ENCODE measurements at places on chromosomes 2 and 18.
A peak's percentile ranks its signal among the peaks of the same experiment; 100 is the strongest.

DNA sequence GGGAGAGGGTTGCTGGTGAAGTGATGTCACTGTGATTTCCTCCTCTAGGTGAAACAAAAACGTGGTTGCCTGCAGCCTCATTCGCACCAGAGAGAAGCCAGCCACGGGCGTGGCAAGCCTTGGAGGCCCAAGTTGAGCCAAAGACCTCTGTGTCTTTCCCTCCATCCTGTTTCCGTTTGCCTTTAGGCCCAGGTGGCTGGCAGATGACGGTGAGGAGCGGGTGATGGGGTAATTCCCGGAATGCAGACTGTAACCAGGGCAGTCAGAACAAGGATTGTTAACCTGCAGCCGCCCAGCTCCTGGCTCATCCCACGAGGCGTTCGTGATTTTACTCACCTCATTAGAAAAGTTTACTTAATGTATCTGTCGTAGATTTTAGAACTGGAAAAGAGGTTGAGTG lies 14.4 kb downstream of the CTIF start:
- DNase-seq = no peak

DNA sequence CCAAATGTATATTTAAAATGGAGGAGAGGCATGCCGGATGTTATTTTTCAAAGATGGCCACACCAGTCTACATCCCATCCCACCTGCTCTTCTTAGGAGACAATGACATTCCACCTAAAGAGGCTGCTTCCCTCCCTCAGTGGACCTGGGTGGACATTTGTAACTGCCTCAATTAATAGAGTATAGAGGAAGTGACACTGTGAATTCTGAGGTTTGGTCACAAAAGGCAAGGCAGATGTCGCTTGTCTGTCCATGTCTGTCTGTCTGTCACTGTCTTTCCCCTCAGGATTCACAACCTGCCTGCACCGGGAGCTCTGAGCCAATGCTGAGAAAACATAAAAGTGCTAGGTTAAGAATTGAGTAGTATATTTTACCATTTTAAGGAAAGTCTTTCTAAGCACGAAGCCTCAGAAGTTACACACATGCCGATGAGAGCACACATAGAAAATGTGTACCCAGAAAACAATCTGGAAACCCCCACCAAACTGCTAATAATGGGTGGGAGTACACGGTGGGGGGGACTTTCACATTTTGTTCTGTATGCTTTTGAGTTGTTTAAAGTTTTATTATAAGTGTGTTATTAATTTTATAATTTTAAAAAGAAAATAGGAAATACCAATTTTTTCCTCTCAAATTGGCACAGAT lies 21.0 kb downstream of the MIB1 start:
- no peak for DNase-seq

- DNase-seq = no peak
Observed at GRCh38 chr2:160890667-160891352, 269.4 kb upstream of the TANK start.

DNA sequence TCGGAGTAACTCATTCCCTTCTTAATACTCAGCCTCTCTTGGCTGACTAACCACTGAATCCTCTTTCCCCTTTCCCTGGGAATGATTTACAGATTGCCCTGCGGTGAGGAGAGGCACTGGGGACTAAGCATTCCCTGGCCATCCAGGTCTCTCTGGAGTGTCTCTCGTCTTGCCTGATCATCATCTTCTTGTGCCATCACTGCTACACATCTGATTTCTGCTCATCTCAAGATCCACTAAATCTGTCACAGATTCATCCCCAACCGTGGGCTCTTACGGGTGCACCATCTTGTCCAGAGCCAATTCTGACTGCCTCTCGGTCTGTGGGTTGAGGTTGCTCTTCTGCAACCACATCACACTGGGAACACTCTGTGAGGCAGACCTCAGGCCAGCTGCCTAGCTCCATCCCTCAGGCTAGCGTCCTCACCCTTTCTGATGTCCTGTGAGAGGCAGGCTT lies 12.0 kb downstream of the SFTPB start:
- DNase-seq = no peak

DNA sequence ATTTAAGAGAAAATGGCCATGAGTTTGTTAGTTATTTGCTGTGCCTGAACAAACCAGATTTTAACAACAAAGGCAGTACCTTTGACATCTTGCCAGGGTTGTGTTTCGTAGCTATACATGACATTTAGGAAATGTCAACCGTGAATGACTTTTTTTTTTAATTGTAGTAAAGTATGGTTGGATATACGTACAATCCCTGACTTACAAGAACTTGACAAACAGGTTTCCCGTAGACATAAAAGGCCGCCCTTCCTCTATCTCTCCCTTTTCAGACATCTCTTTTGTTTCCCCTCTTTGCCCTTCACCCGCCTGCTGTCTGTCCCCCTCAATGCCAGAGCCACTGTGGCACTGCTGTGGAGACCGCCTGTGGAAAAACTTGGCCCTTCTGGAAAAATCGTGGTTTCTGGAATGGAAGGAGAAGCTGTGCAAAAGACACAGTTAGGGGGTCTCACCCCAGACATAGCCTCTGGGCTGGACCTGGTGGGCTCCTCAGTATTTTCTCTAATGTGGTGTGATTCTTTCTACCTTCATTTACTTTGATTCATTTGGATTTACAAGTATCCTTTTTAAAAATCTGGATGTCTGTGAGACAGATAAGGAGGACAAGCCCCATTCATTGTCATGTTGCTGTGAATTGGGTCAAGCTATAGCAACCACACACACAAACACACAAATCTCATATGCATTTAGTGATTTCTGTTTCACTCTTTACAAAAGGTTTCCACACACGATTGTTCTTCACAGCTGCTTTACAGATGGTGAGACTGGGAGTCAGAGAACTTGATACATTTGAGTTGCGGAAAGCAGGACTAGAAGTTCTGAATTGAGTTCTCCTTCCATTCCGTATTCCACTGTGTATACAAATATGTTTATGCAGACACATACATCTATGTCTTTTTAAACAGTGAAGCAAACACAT lies 48.6 kb downstream of the SPATS2L start:
- DNase-seq = peak; percentile 60

DNA sequence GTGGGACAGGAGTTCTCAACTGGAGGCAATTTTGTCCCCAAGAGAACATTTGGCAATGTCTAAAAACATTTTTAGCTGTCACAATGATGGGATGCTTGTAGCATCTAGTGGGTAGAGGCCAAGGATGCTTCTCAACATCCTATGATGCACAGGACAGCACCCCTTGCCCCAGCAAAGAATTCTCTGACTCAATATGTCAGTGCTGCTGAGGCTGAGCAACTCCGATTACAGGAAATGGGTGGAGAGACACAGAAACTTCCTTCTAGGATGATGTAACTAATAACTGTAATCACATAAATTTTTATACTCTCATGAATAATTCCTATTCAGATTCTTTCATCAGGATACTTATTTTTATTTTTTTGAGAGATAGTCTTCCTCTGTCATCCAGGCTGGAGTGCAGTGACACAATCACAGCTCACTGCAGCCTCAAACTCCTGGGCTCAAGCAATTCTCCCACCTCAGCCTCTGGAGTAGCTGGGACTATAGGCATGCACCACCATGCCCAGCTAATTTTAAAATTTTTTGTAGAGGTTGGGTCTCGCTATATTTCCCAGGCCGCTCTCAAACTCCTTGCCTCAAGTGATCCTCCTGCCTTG lies 120.3 kb upstream of the ACAA2 start:
- no peak for DNase-seq

DNA sequence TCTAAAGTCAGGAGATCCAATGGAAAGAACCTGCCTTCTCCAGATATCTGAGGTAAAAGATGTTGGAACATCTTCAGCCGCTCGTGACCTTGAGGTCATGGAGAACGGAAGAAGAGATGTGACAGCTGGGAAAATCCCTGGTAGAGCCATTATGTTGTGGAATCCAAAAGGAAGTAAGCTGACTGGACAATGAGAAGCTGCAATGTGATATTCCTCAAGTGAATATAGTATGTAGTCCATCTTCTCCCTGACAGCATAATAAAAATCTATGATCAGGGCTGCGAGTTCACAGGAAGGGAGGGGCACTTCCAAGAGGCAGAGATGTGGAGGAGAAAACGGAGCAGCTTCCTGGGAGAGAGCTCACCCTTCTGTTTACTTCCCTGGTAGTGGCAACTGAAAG lies 201.0 kb upstream of the SP5 start:
- DNase-seq = no peak

DNA sequence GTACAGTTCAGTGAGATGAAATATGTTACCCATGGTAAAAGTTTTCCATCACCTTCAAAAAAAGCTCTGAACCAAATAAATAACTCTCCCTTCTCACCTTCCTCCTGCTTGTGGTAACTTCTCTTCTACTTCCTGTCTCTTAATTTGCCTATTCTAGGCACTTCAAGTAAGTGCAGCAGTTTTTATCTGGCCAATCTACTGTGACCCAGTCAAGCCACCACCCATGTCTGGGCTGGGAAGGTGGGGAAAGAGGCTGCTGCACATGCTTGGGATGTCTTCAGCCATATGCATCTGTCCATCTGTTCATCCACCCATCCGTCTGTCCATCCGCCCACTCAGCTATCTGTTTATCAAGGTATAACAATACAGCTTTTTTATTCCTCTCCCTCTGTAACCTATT lies 31.6 kb downstream of the ZNF532 start:
- no peak for DNase-seq

DNA sequence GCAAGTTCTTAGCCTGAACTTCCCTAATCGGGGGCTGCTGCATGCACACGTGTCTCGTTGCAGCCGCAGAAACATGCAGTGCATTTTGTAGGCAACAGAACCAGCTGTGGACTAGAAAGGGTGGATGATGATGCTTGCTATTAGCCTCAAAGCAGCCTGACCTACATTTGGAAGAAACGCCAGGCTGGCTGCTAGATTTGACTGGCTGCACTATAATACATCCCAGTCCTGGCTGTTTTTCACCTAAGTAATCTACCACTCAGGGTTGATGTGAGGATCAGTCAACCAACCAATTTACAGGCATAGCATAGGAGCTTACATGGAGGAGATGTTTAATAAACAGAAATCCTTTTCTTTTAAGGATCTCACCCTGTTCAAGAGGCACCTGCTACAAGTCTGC lies 56.4 kb upstream of the SPP2 start:
- DNase-seq = no peak

DNA sequence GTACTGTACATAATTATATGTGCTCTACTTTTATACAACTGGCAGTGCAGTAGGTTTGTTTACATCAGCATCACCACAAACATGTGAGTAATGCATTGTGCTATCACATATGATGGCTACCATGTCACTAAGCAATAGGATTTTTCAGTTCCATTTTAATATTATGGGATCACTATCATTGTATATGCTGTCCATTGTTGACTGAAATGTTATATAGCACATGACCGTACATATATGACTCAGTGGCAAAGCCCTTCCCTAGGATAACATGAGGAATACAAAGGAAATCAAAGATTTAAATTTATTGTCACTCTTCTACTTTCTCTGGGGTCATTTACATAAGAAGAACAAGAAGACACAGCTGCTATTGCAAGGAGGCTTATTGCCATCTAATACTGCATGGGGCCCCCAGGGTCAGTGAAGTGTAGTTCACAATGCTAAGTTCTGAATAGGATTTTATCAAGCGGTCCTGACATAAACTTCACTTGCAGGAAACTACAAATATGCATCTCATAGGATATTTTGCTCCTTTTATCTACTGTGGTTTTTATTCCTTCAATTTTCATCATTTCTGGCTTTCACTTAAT lies 21.8 kb downstream of the PDE1A start:
- no peak for DNase-seq

DNA sequence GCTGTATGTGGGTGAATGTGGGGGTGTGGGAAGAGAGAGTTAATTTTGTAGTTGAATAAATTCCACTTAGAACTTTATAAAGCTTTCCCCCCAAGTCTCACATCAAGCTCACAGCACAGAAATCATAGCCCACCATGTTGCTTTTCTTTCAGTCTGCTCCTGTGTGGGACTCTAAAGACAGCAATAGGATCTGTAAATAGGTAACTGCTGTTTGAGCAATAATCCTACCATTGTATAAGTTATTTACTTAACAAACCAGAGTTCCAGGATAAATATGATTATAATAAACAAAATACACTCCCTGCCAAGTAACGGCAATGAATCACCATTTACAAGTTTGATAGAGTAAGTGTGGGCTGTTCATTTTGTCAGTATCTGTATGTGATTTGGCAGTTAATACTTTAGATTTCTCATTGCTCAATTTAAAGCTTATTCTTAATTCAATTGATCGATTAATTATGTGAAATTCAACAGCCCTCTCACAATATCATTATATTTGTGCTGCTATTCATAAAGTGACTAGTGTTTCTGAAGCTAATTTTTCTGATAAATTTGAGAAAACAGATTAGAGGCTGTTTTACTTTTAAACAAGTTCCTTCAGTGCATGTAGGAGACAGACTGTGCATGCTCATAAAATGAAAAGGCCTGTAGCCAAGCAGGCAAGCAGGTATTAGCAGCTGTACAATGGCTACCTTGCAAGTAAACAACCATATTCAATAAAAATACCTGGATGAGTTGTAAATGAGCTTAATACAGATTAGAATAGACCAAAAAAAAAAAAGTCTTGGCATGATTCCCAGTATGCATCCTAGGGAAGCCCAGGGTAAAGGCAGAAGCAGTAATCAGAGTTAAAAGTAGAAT lies 142.7 kb downstream of the PDE11A start:
- no peak for DNase-seq

- no peak for DNase-seq
Observed at GRCh38 chr2:142983174-142983573, 105.7 kb downstream of the KYNU start.

- no peak for DNase-seq
Observed at GRCh38 chr2:8252997-8253694, 428.7 kb upstream of the ID2 start.

- no peak for DNase-seq
Observed at GRCh38 chr2:158723181-158723838, 71.8 kb upstream of the DAPL1 start.

- DNase-seq = no peak
Observed at GRCh38 chr18:23871410-23871809, 143.1 kb upstream of the TTC39C start.

DNA sequence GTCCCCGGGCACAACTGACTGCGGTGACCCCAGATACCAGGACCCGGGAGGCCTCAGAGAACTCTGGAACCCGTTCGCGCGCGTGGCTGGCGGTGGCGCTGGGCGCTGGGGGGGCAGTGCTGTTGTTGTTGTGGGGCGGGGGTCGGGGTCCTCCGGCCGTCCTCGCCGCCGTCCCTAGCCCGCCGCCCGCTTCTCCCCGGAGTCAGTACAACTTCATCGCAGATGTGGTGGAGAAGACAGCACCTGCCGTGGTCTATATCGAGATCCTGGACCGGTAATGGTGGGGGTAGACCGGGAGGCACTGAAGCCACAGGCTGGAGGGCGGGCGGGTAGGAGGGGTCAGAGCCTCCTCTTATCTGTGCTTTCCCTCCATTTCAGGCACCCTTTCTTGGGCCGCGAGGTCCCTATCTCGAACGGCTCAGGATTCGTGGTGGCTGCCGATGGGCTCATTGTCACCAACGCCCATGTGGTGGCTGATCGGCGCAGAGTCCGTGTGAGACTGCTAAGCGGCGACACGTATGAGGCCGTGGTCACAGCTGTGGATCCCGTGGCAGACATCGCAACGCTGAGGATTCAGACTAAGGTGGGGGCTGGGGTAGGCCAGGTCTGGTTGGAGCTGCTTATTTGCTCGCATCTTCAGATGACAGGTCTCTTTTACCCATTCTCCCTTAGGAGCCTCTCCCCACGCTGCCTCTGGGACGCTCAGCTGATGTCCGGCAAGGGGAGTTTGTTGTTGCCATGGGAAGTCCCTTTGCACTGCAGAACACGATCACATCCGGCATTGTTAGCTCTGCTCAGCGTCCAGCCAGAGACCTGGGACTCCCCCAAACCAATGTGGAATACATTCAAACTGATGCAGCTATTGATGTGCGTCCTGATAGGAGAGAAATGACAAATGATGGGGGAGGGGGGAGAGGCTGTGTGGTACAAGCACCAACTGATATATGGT lies 780 bp downstream of the HTRA2 start:
- no peak for DNase-seq

Data from hindlimb muscle (tissue), 1 donor.